Glutamatergic neuron (in vitro differentiated cells): ENCODE measurements at places on chromosomes 16 and 17. TPM values are rescaled to one million over a fixed set of nuclear protein-coding genes. Genes with fewer than 3 reads are reported as not detected.

Gene ALG1
- 18.8 TPM for total RNA-seq

Gene MYO15B
- total RNA-seq: 82.6 TPM

Gene TP53TG3D
- not detected for total RNA-seq

Gene CCL15
- not detected for total RNA-seq

Gene NPIPA3
- 3.3 TPM for total RNA-seq

Gene RNF227
- 0.49 TPM for total RNA-seq

Gene GRB7
- not detected for total RNA-seq

Gene PLCD3
- 6.2 TPM for total RNA-seq

Gene SPAG5
- 31.5 TPM for total RNA-seq

Gene RCVRN
- not detected for total RNA-seq

Gene MYBBP1A
- total RNA-seq: 44.8 TPM

Gene PHOSPHO1
- total RNA-seq: 0.22 TPM

Gene PMP22
- 0.56 TPM for total RNA-seq

Gene PPM1E
- total RNA-seq: 52.5 TPM

Gene MAP2K3
- total RNA-seq: 38.0 TPM

Gene BEAN1
- 1.8 TPM for total RNA-seq

Gene IKZF3
- total RNA-seq: not detected

Gene CTRB2
- not detected for total RNA-seq

Gene HBQ1
- total RNA-seq: 1.5 TPM

Gene DBNDD1
- total RNA-seq: 77.8 TPM

Gene CPNE7
- total RNA-seq: 17.8 TPM

Gene KRTAP2-1
- not detected for total RNA-seq

Gene OTOP2
- total RNA-seq: not detected

Gene IGF2BP1
- 260 TPM for total RNA-seq

Gene DPEP3
- not detected for total RNA-seq
